Urothelium cell line (cell line): ENCODE measurements at places on chromosomes 16 and 17.

GRCh38 chr16:89563639-89564392 lies 3.3 kb downstream of the RPL13 start:
- no peak for DNase-seq

GRCh38 chr17:70006159-70006558 lies 68.9 kb upstream of the KCNJ16 start:
- DNase-seq, result no peak

DNA sequence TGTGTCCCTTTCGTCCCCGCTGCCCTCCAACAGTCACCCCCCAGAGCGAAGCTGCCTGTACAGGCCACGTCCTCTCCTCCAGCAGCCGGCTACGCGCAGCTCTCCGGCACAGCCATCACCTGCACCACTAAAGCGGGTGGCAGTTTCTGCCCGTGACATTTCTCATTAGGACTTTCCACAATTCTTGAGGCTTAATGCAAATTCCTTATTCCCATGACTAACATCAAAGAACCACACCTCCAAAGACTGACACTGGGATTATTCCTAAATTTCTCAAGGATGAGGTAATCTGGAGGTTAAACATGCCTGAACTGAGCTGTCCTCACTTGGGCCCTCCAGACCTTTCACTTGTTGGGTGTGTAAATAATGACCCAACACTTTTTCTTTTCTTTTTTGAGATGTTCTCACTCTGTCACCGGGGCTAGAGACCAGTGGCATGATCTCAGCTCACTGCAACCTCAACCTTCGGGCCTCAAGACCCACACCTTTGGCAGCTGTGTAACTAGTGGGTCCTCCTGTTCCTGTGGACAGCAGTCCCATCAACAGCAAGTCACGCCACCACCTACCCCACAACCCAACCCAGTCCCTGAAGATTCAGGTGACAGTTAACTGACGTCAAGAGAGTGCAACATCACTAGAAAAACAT lies 11.7 kb downstream of the ANKRD11 start:
- peak; percentile 51 for DNase-seq

- DNase-seq, result no peak
Measured at GRCh38 chr17:68314916-68315535, 23.7 kb downstream of the ARSG start.

DNA sequence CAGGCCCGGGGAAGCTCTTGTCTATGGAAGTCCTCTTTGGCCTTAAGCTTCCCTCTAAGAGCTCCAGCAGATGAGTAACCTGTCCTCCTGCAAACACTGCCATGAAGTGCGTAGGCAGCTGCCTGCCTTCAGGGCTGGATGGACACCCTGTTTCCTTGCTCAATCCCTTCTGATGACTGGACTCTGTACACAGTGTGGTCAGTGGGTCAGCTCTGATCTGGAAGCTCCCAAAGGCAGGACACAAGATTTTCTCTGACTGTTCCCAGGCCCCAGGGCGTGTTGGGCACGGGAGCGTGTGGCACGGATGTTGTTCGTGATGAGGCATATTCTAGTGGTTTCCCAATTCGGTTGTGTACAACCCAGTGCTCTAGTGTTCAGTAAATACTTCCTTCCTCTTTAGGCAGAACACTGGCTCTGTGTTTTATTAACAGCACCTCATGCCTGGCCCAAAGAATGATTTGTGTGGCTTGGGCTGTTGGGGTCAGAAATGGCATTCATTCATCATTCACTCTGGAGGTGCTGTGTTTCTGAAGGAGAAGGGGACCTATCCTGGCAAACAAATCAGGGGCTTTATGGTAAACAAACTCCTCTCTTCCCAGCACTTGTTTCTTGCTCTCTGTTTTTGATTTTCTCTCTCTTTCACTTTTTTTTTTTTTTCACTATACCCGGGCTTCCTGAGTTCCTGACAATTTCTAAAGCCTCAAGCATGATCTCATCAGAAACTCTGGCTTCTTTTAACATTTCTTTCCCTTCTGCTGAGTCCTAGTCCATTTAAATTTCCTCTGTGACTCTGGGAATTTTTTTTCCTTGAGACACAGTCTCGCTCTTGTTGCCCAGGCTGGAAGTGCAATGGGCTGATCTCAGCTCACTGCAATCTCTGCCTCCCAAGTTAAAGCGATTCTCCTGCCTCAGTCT lies 12.0 kb upstream of the RNF157 start:
- DNase-seq, result no peak

DNA sequence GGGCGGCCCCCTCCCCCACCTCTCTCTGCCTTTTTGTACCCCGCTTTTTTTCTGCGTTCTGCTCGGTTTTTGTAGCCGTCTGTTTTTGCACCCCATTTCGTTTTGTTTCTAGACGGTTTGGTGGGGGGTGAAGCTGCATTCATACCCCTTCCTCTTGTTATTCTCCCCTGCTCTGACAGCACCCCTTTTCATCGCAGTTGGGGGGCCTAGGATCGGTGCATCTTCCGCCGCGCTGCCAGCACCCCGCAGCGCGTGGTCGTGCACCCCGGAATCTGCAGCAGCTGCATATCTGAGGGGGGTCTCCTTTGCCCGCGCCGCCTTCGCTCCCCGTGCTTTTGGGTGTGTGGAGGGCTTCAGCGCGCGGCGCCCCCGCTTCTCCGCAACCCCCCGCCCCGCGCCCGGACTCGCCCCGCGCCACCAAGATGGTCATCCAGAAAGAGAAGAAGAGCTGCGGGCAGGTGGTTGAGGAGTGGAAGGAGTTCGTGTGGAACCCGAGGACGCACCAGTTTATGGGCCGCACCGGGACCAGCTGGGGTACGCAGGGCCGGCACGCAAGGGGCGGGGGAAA lies 455 bp downstream of the ATP1B2 start:
- no peak for DNase-seq

DNA sequence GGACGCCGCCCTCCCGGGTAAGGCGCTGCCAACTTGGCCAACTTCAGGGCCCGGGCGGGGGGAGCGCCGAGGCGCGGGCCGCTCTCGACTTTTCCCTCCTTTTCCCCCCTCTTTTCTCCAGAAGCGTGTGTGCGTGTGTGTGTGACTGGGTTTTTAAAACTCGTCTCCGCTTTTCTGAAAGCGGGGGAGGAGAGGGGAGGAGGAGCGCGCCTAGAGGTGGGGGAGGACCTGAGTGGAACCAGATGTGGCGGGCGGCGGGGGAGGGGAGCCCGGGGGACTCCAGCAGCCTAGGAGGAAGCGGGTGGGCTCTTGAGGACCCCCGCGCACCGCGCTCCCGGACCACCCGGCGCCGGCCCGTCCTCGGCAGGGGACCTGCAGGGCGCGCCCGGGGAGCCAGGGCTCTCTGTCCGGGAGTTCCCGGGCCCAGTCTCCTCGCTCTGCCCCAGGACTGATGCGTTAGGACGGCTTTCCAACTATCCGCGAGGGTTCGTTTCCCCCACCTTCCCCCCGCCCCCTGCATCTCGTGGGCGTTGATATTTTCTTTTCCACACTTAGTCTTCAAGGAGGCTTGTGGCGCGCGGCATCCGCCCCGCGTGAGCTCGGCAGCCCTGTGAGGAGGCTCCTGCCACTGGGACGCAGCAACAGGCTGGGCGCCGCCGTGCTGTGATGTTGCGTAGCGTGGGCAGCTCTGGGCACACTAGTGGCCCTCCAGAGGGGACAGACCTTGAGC lies 599 bp downstream of the MRC2 start:
- DNase-seq, result peak; percentile 68

GRCh38 chr17:43720311-43721060 lies 38.1 kb downstream of the SOST start:
- peak; percentile 80 for DNase-seq

DNA sequence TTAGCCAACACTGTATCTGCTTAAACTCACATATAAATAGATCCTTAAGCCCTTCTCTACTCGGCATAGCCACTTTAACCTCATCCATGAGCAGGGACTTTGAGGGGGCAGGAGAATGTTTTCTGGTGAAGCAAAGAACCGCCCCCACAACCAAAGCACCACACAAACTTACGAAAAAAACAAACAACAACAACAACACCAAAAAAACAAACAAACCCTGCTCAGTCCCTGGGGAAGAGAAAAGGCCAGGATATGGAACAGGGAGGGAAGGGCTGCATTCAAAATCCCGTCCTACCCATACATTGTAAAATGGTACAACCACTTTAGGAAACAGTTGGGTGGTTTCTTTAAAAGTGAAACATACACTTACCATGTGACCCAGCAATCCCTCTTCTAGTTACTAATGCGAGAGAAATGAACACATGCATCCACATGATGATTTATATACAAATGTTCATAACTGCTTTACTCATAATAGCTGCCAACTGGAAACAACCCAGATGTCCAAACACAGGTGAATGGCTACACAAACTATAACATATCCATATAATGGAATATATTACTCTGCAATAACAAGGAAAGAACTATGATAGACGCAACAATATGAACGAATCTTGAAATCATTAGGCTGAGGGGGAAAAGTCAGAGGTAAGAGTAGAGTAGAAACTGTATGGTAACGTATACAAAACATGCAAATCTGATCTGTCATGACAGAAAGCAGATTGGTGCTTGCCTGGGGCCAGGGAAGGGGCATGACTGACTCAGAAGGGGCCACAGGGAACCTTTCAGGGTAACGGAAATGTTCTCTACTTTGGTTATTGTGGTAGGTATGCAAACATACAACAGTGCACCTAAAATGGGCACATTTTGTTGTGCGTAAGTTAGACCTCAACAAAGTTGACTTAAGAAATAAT lies 37.7 kb upstream of the TOB1 start:
- DNase-seq, result no peak

GRCh38 chr16:83995754-83996153 lies 27.7 kb downstream of the NECAB2 start:
- DNase-seq, result no peak

- DNase-seq, result no peak
Measured at GRCh38 chr17:19342611-19343255, 19.8 kb downstream of the B9D1 start.

- DNase-seq, result no peak
Measured at GRCh38 chr17:15397620-15398019, 56.2 kb upstream of the TEKT3 start.

- DNase-seq, result no peak
Measured at GRCh38 chr17:57401556-57402488, 145.5 kb downstream of the MSI2 start.

DNA sequence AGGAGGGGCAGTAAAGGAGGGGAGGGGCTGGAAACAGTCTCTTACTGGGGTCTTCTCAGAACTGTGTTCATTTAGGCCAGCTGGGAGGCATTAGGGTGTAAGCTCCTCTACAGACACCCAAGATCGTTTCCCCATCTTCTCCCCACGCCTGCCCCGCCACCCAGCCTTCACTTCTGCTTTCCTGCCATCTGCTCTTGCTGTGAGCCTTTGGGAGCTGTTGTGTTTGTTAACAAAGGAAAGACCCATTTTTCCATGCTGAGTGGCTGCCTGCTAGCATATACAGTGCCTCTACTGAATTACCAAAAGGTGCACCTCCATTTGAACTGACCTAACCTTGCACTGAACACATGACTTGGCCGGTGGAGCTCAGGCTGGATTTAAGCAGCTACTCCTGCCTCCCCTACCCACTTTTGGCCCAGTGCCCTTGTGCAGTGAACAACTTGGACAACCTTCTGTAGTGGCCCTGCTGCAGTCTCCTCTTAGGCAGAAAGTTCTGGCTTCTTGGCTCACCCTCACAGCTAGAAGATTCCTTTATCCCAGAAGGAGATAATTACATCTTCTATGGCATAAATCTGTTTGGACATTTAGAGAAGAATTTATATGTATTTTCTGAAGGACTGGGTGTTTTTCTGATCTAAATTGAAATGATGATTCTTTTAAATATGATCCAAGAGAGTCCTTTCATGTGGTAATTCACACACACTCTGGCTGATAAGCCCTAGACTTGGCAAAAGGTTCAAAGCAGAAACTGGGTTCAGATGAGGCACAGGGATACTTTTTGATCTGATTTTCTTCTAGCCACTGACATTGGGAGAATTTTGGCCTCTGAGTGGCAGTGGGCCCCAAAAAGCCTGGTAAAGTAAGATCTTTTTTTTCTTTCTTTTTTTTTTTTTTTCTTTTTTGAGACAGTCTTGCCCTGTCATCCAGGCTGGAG lies 81.9 kb upstream of the HNF1B start:
- DNase-seq, result no peak

- DNase-seq, result no peak
Measured at GRCh38 chr17:56480501-56480900, 113.0 kb upstream of the NOG start.

GRCh38 chr17:7211491-7212273 lies 8.0 kb downstream of the DLG4 start:
- no peak for DNase-seq

DNA sequence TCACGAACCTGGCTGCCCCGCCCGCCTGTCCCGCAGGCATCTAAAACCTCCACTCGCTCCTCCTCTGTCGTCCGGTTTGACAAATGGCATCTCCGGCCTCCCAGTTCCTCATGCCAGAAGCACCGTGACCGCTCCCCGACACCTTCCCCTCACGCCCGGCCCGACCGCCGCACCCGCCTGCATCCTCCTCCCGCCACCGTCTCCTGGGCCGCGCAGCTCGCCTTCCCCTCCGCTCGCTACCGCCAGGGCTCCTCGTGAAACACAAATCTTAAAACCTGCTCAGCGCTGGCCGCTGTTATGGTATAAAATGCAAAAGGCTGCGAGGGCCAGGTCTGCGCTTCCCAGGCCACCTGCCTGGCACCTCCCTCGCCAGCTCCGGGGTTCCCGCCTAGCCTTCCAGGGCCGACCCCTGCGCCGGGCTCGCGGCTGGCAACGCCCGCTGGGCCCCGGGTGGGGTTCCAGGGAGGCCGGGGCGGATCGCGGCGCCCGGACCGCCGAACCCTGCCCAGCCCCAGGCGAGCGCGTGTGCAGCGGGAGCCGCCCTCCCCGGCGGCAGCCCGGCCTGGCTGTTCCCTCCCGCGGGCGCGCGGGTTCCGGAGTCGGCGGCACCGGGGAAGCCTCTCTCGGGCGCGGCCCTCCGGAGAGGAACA lies 488 bp downstream of the SPSB3 start:
- no peak for DNase-seq

- DNase-seq, result no peak
Measured at GRCh38 chr16:68257906-68258800, 6.2 kb upstream of the SLC7A6 start.

DNA sequence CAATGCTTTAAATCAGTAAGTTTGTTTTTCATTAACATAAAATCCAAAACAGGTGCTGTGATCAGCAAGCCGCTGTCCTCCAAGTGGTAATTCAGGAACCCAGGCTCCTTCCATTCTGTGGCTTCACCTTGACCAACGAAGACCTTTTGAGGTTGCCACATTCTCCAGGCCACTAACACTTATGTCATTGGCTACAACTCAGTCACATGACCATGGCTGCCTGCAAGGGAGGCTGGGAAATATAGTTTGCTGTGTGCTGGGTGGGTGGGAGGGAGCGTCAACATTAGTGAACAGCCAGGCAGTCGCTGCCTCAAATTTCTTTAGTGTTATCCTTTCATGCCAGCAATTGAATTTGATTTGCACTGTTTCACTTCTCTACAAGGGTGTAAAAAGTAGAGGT lies 549.2 kb downstream of the MAF start:
- DNase-seq, result no peak
